ENCODE measurements at places on chromosomes 7 and 10.

DNA sequence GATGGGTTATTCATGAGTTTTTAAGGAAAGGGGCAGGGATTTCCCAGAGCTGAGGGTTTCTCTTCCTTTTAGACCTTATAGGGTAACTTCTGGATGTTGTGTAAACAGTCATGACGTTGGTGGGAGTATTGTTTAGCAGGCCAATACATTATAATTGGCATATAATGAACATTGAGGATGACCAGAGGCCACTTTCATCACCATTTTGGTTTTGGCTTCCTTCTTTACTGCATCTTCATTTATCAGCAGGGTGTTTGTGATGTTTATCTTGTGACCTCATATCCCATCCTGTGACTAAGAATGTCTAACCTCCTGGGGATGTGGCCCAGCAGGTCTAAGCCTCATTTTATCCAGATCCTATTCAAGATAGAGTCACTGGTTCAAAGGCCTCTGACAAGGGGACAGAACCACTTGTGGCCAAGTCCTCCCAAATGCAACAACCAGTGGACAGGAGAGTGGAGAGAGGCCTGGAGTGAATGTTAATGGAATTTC, 77.3 kb upstream of the RPA3 start:
- DNase-seq: no peak

GRCh38 chr7:139629392-139630082, 106.1 kb downstream of the CLEC2L start:
- no peak for DNase-seq

DNA sequence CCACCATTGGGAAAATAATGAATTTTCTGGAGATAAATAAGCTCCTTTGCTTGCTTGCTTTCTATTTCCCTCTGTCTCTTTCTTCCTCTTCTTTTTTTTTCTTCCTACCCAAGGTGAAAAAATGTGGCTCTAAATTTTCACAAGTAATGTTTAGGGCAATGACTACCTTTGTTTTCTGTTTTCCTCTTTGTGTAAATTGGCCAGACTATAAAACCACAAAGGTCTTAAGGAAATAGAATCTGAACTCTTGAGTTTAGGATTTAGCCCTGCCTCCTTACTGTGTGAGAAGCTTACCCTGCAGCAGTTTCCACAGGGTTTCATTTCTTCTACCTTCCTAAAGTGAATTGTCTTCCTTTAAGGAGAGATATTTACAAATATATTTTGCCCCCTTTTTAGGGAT, 330.4 kb downstream of the ARL4A start:
- DNase-seq: no peak

- no peak for DNase-seq
Measured at GRCh38 chr7:33423646-33424020, 294.3 kb downstream of the BBS9 start.

GRCh38 chr10:34236931-34237330, 578.2 kb downstream of the PARD3 start:
- DNase-seq: no peak

- DNase-seq: no peak
Measured at GRCh38 chr10:70715853-70716795, 43.8 kb downstream of the ADAMTS14 start.

DNA sequence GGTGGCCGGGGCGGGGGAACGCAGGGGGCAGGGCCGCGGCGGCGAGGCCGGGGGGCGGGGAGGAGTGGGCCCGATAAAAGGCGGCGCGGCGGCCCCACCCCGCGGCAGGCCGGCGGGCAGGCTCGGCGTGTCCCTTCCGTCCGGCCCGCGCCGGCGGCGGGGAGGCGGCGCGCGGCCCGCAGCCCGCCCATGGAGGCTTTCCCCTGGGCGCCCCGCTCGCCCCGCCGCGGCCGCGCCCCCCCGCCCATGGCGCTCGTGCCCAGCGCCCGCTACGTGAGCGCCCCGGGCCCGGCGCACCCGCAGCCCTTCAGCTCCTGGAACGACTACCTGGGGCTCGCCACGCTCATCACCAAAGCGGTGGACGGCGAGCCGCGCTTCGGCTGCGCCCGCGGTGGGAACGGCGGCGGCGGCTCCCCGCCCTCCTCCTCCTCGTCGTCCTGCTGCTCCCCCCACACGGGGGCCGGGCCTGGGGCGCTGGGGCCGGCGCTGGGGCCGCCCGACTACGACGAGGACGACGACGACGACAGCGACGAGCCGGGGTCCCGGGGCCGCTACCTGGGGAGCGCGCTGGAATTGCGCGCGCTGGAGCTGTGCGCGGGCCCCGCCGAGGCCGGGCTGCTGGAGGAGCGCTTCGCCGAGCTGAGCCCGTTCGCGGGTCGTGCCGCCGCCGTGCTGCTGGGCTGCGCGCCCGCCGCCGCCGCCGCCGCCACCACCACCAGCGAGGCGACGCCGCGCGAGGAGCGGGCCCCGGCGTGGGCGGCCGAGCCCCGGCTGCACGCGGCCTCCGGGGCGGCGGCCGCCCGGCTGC, at the start of gene NANOS1:
TSS of gene NANOS1 (plus strand) at position 102 of the 808 bp plus-strand sequence. CDS start at position 190, 88 bp downstream.
- no peak for DNase-seq

DNA sequence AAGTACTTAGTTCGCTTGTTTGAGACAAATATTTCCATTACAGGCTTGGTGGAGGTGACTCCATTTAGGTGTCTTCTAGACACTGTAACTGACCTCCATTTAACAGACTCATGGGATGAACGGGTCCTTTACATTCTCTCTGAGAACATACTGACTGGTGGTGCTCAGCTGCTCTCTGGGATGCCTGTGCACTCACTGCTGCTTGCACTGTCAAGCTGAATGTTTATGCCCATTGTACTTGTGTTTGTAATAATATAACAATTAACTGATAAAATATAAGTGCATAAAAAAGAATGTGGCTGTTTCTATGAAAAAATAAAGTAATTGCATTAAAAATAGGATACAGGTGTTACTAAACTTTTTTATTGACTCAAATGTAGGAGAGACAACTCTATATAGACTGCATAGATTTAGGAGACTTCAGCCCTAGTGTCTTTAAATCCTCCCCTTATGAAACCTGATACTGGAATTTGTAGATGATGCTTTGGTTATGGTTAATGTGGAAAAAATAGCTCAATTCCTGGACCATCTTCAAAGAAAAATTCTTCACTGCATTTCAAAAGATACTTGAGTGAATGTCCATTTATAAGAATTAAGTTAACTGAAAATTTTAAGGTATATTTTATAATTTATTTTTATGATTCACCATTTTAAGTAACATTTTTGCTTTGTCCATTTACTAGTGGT, 85.4 kb downstream of the CDK14 start:
- no peak for DNase-seq

- no peak for DNase-seq
Measured at GRCh38 chr10:132357286-132358058, 25.5 kb downstream of the LRRC27 start.

GRCh38 chr10:7625836-7626235, 40.9 kb downstream of the ITIH5 start:
- no peak for DNase-seq

- no peak for DNase-seq
Measured at GRCh38 chr10:84341538-84341856, 13.1 kb downstream of the CCSER2 start.

GRCh38 chr10:86979296-86979818, 11.1 kb downstream of the ADIRF start:
- DNase-seq: no peak

- no peak for DNase-seq
Measured at GRCh38 chr10:15200626-15201025, 32.1 kb upstream of the NMT2 start.

DNA sequence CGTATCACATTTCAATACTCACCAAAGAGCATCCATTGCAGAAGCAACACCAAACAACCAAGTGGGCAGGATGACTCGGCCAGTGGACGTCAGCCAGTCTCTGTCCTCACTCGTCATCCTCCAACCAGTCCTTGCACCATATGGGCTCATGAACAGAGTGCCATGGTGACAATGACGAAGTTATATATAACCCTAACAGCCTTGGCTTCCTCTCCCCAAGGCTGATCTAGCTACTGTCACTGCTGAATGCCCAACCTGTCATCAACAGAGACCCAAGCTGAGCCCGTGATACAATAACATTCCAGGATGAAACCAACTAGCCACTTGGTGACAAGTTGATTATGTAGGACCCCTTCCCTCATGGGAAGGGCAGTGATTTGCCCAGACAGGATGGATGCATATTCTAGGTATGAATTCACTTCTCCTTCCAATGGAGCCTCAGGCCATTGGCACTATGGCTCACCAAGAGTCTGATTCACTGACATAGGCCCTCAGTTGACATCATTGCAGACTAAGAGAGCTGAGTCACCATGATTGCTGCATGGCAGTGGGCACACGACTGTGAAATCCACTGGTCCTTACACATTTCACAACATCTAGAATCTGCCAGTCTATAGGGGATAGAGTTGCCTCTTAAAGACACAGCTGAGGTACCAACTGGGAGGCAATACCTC, 26.3 kb upstream of the PPIF start:
- no peak for DNase-seq

Data from activated CD8-positive, alpha-beta memory T cell treated with anti-CD3 and anti-CD28 coated beads for 1 hour (primary cell).